ENCODE measurements at places on chromosomes 3 and 15.

DNA sequence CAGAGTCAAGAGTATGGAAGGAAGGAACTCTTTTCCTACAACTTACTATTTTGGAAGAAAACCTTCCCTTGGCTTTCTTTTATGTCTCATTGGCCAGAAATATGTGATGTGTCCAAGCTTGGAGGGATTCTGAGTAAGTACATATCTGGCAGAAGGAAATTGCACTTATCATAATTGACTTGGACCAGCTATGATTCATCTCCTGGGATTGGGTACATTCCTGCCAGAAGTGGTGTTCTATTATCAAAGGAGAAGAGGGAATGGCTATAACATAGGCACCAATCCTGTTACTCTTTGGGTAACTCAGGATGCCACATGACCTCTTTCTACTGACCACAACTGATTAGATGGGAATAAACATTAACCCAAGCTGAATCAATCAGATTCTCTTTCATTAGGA lies 13.5 kb upstream of the DAZL start:
- no peak for DNase-seq

DNA sequence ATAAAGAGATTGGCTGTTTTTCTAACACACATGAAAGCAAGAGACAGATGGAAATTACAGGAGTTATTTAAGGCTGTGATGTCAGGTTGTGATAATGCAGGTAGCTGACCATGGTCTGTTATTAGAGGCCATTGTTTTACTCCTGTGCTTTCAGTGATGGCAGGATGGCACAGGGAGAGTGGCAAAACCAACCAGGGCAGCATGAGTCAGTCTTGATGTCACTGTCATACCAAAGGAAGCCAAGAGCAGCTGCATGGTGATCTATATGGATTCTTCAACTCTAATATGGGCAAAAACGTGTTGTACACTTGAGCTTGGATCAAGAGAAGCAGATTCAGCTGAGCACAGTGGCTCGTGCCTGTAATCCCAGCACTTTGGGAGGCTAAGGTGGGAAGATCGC lies 91.8 kb upstream of the LMOD3 start:
- DNase-seq, result no peak

DNA sequence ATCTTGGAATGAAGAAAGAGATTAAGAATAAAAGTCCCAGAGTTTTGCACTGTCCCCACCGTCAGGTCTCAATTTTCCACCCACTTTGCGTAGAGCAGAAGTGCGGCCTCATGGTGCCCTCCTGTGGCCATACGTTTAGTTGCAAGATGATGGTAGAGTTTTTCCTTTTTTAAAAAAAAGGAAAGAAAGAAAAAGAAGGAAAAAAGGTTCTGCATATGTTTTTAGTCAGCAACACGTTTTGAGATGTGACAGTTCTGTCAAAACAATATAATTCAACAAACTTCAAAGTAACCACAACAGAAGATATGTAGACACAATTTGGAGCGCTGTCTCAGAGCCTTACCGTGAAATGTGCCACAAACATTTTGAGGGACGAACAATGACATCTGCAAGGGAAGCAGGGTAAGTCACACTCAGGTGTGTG lies 24.6 kb downstream of the EBLN2 start:
- no peak for DNase-seq

GRCh38 chr3:129708328-129708861 lies 101.9 kb upstream of the PLXND1 start:
- DNase-seq, result no peak

DNA sequence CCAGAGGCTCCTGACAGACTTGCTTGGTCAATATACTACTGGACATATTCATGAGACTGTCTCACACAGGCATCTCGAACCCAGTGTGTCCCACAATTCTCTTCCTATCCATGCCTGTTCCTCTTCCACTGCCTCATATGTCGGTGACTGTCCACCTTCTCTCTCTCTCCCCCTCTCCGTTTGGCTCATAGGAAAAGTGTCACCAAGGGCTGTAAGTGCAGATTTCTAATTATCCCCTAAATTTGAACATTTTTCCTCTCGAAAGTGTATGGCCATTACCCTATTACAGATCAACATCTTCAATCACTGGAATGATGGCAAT lies 22.5 kb upstream of the MUC20 start:
- DNase-seq, result no peak

GRCh38 chr3:108223928-108224327 lies 1.7 kb upstream of the IFT57 start:
- no peak for DNase-seq

DNA sequence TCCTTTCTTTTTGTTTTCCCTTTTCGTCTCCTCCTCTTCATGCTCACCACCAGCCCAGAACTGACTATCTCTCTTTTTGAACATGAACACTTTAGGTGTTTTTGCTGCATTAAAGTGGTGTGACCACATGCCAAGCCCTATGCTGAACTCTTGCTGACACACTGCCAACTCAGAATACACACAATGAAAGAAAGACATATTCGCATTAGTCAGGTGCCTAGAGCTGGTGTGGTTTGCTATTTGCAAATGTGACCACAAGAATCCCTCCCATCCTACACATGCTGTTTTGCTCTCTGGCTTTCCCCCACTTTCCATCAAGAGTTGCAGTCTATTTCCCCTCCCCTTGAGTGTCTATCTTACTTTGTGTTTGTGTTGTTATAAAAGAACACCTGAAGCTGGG lies 967.8 kb upstream of the CFAP20DC start:
- no peak for DNase-seq

DNA sequence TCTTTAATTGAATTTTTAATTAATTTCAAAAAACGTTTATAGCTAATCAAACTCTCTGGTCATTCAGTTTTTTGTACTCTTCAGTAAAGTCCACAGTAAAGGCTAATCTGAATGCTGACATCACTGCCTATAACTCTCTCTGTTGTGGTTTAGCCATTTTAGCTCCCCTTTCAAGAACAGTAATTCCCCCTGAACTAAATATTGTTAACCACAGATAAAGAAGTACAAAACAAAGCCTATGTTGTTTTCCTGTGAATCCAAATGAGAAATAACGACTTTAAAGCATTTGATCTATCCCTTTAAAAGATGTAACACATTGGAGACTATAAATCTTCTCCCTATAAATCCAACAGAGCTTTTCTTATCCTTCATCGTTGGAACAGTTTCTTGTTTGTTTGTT lies 94.2 kb downstream of the ZBTB20 start:
- DNase-seq, result no peak

DNA sequence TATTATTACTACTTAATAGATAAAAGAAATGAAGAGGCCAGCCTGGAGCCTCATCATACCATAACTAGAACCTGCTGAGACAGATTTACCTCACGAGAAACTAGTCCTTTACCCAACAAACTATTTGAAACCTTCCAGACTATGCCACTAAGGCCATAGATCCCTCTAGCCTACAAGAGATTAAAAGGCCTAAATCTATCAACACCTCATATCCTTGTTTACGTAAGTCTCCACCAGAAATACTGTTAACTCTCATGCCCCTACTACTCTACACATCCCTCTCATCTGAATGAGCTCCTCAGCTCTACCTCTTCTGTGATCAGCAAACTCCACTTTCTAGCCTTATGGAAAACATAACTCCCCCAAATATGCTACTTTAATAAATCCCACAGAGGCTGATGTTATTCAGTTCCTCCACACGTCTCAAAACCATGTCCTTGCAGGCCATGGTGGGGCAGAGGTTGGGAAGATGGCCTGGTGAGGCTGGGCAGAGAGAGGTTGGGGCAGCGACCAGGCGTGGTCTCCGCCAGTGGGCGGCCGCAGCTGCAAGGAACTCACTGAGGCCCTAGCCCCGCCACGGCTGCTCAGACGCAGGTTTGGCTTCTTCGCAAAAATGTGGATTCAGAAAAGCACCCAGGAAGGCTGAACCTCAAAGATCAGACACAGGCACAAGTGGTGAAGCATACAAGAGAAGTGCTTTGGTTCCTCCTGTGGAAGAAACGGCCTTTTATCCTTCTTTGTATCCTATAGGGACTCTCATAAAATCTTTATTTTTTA lies 65.8 kb downstream of the GSK3B start:
- DNase-seq, result no peak

DNA sequence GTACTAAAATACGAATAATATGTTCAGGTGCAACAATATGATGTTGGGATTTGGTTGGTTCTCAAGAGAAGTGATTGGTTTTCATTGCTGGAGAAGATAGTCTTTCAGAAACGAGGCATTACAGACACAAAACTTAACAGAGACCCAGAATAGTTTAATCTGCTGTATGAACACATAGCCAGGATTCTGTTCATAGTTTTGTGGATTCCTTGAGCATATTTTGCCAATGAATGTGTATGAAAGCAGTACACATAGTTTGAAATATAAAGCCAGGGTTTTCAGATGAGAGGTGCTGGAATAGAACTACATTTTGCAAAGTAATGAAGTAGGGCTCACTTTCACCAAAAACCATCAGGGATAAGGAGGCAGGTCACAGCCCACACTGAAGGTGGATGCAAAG lies 5.7 kb upstream of the MCTP2 start:
- no peak for DNase-seq

GRCh38 chr3:118811236-118811732 lies 223.4 kb downstream of the IGSF11 start:
- DNase-seq, result no peak

DNA sequence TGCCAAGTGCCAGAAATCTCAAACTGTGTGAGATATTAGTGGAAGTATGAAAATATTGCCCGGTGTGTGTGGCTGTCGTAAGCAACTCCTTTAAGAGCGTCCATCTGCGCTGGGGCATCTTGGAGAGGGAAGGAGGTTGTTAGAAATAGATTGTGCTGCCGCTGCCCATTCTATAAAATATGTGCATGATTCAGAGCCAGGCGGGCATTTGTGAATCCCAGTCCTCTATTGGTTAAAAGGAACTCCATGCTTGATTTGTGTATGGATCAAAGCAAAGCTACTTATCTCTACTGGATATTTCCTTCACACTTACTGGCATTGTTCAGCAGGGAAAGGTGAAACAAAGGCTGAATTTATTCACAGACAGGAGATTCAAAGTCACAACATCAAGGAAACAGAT lies 89.6 kb upstream of the SNRK start:
- no peak for DNase-seq

DNA sequence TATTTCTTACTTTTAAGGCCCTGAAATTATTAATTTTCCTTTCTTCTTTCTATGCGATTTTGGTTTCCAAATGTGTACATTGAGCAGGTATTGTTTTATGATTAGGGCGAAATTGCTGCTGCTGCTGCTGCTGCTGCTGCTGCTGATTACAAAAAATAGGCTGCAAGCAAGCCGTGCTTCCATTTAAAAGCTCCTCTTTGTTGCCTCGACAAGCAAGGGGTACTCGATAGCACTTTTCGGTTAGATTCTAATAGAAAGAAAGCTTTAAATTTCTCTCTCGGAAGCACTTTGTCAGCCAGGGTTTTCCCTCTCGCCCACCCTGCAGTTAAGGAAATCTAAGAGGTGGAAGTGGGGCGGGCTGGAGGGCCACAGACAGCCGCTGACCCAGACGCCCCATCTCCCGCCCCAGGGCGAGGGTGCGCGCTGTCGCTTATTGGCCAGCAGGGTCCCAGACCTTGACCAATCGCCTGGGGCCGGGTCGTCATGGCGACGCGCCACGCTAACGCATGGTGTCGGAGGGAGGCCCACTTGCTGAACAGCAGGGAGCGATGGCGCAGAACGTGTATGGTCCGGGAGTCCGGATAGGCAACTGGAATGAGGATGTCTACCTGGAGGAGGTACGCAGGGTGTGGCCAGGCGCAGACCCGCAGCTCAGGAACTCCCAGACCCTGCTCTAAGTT lies at the start of gene CFAP161:
TSS of gene CFAP161 (plus strand) at position 489 of the 680 bp plus-strand sequence. CDS start at position 549, 60 bp downstream.
- DNase-seq, result peak; percentile 88

- DNase-seq, result no peak
These were observed 12.9 kb upstream of the CPNE9 start for GRCh38 chr3:9690451-9691450.

DNA sequence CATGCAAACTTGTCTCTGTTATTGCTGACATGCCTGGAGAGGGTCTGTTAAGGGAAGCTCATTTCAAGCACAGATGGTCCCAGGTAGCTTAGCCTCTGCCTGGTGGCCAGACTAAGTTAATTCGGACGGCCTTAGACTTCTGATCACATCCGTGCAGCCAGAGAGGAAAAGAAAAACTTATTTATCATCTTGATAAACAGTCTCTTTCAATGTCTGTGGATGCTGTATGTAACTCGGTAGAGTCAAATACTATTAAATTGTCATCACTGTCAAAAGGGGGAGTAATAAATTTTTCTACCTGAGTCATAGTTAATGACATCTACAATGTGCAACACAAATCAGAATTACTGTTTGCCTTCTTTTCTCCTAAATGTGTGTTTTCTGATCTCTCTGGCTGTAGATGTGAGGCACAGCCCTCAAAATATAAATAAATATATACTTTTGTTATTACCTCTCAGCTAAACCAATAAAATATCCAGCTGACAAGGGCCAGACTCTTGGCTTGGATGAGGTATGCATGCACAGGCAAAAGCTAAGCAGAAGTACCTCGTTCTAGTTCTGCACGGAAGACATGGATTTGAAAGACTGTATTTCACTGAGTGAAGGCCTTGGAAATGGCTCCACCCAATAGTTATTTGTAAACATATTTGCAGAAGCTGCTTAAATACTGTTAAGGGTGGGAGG lies 530.0 kb downstream of the TAFA4 start:
- DNase-seq, result no peak

DNA sequence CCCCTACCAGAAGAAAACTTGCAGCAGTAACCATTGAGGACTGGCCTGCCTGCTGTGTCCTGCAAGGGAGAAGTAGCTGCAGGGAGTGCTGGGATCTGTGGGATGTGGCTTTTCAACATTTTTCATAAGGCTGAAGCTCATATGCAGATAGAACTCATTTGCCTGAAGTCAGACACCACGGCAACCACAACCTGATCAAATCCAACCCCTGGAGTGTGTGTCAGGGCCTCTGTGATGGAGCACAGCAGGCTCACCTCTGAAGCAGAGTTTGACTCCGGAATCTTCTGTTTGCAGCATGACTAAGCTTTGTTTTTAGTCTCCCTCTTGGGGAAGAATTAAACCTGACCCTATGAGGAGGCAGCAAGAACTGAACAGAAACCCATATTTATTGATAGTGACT lies 508.7 kb downstream of the AGBL1 start:
- no peak for DNase-seq

DNA sequence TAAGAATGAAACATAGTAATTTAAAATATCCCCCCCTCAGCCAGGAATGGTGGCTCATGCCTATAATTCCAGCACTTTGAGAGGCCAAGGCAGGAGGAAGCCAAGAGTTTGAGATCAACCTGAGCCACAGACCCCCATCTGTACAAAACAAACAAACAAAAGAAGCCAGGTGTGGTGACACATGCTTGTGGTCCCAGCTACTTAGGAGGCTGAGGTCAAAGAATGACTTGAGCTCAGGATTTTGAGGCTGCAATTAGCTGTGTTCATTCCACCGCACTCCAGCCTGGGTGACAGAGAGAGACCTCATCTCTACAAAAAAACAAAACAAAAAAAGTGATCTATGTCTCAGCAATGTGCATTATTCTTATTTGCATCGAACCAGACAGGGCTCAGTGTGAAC lies 800.8 kb downstream of the MCTP2 start:
- no peak for DNase-seq

GRCh38 chr3:140585828-140586227 lies 92.0 kb upstream of the TRIM42 start:
- DNase-seq, result no peak

GRCh38 chr15:23035964-23036566 lies 3.3 kb downstream of the TUBGCP5 start:
- DNase-seq, result no peak

All from type B pancreatic cell (in vitro differentiated cells).